ENCODE measurements at places on chromosomes 1 and 21.
A peak's percentile ranks its signal among the peaks of the same experiment; 100 is the strongest.

DNA sequence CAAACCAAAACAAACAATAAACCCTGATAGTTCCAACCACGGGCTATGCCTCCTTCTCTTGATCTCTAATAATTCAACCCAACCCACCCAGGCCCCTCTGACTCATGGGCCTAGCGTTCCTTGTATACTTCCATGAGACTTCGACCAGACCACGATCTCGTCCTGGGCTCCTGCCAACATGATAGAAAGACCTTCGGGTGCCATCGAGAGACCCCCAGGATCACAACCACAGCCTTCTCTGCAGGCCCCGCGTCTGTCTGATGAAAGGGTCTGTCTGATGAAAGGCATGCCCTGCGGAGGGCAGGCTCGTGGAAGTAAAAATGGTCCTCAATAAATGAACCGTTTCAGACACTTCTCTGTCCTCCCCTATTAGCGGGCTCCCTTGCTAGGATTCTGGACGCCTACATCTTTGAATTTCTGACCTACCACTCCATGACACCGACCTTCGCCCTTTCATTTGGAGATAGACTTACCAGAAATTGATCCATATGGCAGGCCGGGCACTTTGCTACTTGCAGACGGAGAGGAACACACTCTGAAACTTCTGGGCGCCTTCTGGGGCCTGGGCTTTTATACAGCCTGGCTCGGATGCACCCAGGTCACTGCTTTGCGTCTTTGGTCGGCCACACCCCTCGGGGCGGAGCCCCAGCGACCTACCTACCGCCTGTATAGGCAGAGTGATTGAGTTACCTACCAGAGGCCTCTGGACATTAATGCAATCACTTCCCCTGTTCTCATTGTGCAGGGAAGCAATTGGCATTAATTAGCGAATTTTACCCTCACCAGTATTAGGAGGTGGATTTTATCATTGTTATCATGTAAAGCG is 5.3 kb upstream of the KLF18 start:
- DNase-seq: no peak

DNA sequence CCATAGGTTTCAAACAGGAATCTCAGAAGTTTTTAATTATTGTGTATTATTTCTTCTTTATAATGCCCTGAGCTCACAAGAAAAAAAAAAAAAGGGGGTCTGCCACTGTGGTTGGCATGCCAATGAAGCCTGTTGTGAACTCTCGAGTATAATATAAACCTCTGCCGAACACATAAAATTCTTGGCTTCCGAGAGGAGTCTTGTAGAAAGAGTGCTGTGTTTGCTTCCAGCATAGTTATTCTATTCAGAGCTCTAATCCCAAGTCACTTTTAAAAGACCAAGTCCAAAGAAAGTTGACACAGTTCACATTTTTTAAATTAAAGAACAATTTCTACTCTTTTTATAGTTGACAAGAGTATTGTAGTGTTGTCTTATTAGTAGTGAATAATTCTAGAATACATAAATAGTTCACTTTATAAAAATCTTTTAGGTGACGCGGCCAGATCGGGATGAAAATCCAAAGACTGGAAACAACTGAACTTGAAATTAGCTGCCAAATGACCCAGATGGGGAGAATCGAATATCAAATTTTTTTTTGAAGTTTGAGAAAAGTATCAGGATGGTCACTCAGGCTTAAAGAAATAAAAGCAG is 293.2 kb downstream of the DUSP10 start:
- no peak for DNase-seq

- peak; percentile 78 for DNase-seq
Observed at GRCh38 chr1:98468111-98468717, 193.3 kb upstream of the SNX7 start.

- DNase-seq: no peak
Observed at GRCh38 chr1:3762873-3763228, 9.7 kb upstream of the SMIM1 start.

- peak; percentile 98 for DNase-seq
Observed at GRCh38 chr1:201503397-201504176, 3.3 kb downstream of the CSRP1 start.

- DNase-seq: no peak
Observed at GRCh38 chr1:119565131-119565772, 58.2 kb downstream of the HSD3B1 start.

DNA sequence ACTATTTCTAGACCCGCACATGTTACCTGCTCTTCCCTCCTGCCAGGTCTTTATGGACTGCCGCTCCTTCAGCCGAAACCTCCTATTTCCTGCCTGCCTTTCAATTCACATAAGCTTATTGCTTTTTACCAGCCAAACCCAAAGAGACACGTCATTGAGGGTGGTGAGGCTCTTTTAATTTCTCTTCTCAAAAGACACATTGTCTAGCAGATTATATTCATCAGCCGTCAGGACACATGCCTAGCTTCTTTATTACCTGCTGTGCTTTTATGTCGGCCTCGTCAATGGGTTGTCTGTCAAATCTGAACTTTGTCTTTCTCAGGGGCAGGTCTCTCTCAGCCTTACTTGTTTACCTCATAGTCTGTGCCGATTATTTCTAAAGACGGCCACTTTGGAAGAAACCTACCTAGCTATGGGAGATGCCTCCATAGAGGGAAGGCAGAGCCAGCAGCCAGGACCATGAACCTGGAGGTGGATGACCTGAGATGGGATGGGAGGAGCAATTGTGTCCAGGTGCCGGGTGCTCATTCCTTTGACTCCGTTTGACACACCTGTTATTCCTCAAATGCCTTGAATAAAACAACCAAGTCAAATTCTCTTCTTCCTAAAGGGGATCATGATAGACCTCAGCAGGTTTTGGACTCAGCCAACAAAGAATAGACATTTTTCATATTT is 42.0 kb downstream of the ZBTB18 start:
- no peak for DNase-seq

DNA sequence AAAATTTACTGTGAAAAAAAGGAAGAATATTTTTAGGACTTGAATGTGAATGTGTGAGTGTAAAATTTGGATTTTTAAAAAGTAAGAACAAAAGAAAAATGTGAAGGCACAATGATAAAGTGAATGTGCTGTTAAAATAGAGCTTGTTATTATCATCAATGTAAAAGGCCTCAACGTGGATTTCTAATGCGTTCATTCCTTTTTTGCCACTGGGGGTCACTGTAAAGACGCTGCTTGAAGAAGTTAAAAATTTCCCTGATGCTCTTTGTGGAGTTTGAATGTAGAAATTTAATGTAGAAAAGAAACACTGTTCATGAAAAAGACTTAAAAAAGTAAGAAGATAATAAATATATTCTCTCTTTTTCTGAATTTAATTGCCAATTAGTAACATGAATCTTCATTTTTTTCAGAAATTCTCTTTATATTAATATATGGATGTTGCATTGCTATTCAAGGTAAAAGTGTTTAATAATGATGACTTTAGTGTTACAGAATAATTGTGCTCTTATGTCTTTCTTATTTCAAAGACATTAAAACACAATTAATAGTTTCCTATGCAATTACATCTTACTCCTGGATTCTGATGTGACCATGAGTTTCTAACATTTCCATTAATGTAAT is 161.5 kb downstream of the DNM3 start:
- DNase-seq: peak; percentile 73

- no peak for DNase-seq
Observed at GRCh38 chr1:157105298-157105987, 5.8 kb upstream of the ETV3L start.

DNA sequence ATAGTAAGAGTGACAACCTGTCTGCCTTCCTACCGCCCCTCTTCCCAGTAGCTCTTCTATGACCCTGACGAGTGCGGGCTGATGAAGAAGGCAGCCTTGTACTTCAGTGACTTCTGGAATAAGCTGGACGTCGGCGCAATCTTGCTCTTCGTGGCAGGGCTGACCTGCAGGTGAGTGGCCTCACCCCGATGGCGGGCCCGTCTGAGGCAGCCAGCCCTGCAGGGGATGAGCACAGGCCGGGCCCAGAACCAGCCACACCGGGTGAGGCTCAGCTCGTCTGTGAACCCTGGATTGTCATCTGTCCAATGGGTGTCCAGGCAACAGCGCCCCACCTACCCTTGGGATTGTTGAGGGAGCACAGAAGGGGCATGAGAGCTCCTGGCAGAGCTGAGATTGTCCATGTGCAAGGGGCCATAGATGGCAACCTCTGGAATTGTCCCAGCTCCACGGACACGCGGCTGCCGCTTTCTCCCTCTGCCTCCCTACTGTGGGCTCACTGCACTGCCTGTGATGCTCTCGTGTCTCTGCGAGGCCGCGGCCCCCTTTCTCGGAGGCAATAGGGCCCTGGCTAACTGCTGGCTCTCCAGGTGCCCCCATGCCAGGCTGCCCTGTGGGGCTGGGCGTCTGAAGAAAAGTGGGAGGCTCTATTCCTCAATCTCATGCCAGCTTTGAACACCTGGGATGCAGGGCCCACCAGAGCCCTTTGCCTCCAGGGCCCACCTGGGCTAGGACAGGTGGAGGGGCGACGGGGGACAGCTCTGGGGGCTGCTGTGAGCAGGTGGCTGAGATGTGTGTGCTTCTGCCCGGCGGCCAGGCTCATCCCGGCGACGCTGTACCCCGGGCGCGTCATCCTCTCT is 50.0 kb upstream of the LRRC3 start:
- no peak for DNase-seq

- DNase-seq: no peak
Observed at GRCh38 chr1:201125019-201125418, 2.0 kb downstream of the ASCL5 start.

DNA sequence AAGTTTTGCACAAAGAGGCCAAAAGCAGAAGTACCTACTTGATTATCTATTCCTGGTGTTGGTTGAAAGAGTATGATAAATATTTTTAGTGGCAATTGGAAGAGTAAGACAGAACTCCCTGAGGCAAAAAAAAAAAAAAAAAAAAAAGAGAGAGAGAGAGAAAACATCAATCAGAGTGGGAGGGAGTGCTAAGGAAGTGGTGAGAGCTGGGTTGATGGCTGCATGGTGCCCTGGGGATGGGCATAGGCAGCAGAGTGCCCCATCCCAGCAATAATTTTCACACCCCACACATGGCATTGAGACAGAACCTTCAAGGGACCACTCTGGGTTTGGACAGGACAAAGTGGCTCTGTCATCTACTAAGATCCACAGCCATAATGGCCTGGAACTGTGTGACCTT is 59.4 kb upstream of the FAM20B start:
- DNase-seq: no peak

GRCh38 chr1:68217618-68218017 is 14.7 kb downstream of the WLS start:
- DNase-seq: no peak

GRCh38 chr21:36010801-36011200 is 49.5 kb downstream of the SETD4 start:
- DNase-seq: no peak

GRCh38 chr1:74425676-74426075 is 86.7 kb downstream of the LRRC53 start:
- DNase-seq: no peak

- DNase-seq: no peak
Observed at GRCh38 chr1:184800876-184801275, 46.2 kb upstream of the EDEM3 start.

DNA sequence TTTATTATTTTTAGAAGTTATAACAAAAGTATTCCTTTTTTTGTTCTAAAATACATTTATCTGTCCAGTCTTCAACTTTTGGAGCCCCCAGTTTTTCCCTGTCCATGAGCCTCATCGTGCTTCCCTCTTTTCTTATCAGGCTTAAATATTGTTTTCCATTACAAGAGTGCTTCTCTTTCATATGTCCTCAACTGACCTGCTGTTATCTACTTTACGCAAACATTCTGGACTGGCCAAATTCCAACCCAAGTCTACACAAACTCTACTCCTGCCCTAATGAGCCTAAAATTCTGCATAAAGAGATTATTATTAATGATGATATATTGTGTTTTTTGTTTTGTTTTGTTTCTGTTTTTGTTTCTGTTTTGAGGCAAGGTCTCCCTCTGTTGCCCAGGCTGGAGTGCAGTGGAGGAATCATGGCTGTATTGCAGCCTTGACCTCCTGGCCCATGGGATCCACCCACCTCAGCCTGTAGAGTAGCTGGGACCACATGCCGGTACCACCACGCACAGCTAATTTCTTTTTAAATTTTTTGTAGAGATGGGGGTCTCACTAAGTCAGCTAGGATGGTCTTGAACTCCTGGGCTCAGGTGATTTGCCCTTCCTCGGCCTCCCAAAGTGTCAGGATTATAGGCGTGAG is 318.8 kb upstream of the NEGR1 start:
- DNase-seq: no peak

GRCh38 chr1:154867841-154868605 is 2.1 kb downstream of the KCNN3 start:
- no peak for DNase-seq

GRCh38 chr21:44374601-44375280 is 21.3 kb downstream of the TRPM2 start:
- DNase-seq: no peak

GRCh38 chr1:201706109-201706508 is 122.8 kb upstream of the IPO9 start:
- peak; percentile 65 for DNase-seq

GRCh38 chr1:113924473-113924872 is 4.7 kb upstream of the HIPK1 start:
- DNase-seq: no peak

DNA sequence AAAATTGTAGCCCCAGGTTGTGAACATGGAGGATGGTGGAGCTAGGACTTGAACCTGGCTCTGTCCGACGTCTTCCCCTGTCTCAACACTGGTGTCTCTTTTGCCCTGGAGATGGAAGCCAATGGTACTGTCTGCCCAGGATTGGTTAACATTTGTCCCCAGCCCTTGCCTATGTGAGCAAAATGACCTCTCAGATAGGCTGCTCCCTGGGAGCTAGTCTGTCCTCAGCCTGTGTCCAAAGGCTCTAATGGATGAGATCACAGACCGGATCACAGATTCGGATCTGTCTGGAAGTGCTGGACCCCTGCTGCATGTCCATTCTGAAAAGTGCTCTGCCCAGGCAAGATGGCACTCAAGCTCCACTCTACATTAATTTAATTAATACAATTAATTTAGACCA is 394.4 kb upstream of the VAMP3 start:
- DNase-seq: no peak

DNA sequence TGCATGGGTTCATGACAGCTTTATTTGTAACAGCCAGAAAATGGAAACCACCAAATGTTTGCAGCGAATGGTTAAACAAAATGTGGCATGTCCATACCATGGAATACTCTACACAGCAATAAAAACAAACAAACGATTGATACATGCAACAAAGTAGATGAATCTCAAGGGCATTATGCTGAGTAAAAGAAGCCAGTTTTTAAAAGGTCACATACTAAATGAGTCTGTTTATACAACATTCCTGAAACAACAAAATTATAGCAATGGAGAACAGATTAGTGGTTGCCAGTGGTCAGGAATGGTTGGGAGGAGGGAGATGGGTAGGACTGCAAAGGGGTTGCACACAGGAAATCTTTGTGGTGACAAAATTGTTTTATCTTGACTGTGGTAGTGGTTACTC is 202.4 kb upstream of the UBE2U start:
- DNase-seq: no peak

DNA sequence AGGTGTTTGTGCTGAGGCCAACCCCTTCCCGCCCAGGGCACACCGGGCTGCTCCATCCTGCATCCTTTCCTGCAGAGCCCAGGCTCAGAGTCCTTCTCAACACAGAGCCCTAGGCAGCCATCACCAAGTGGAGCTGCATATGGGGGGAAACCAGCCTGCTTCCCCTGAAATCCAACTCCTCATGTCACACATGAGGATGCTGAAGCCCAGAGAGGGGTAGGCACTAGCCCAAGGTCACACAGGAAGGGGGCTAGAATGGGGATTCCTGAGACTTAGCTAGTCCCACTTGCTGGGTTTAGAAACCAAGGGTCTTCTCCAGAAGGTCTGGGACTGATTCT is 5.5 kb upstream of the TNFRSF1B start:
- no peak for DNase-seq

- no peak for DNase-seq
Observed at GRCh38 chr1:54970901-54971300, 9.5 kb upstream of the TMEM61 start.

- peak; percentile 76 for DNase-seq
Observed at GRCh38 chr1:16017461-16018303, at the start of gene HSPB7. Gene HSPB7, minus strand, starts transcription at chr1:16018043. Its CDS starts 80 bp downstream, at chr1:16017963.
